ENCODE measurements at places on chromosomes 3 and 15.

- no peak for DNase-seq
Observed at GRCh38 chr3:49652903-49653415, 21.2 kb upstream of the APEH start.

DNA sequence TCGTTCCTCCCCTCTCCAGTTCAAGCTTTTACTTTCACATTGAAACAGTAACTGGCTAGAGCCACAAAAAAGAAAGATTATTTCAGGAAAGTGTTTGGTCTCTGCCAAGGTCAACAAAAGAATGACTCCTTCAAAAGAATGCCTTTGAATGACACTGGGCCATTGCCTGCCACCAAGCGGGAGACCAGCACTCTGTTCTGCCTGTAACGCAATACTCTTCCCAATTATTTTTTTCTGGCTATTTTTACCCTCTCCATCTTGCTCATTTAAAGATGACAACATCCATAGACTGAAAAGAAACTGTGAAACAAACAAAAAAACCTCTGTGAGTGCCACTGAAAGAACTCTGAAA lies 37.3 kb downstream of the EHHADH start:
- DNase-seq = no peak

GRCh38 chr3:128585974-128586373 lies 64.6 kb downstream of the RPN1 start:
- no peak for DNase-seq

DNA sequence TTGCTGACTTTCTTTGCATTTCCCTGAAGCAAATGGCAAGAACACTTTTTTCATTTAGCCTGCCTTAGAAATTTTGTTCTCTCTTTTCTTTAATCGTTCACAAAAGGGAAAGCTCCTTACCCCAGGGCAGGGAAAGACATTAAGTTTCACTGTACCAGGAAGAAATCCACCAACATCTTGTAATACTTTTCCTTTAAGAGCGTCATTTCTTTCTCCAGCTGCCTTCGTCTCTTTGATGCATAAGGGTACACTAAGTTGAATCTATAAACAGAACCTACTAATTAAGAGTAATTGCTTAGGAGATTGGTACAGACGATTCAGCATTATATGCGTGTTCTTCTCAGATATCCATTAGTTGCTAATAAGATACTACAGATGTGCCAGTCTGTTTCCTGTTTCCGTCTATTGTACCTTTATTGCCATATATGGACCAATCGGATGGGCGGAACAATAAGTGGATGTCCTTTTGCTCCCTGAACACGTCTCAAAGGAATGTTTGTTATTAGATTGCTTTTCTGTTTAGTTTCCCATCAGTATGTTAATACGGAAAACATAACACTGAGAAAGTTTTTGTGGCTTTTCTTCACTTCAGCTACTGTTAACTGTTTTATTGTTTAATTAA lies 276.7 kb upstream of the RARB start:
- no peak for DNase-seq

DNA sequence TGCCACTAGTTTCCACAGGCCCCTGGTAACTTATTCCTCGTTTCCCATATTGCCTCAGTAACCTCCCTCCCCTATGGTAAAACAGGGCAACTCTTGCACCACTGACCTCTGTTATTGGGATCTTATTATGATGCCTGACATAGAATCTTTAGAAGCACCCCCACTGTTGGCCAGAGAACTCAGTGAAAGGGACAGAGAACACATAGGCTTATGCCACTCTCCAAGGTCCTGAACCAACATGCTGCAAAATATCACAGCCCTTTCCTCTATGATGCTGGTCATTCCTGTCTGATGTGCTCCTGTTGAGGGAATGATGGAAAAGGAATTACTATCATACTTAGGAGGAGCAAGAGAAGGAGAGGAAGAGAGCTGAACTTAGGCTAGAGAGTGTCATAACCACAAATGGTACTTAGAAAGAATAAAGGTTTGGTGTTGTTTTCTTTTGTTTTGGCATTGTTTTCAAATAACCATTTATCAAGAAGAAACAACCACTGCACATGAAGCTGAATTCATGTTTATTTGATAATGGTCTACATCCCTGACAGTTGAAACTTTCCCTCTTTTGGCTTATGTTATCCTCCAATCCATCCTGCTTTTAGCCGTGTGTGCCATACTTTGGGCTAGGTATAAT lies 330.2 kb downstream of the EPHB1 start:
- DNase-seq = no peak

All from heart right ventricle (tissue), 16 donors.